Stimulated activated CD8-positive, alpha-beta memory T cell treated with anti-CD3 and anti-CD28 coated beads, Interleukin-12 subunit alpha, Interleukin-12 subunit beta, amount 100 ng/mL, for 4 hours (primary cell): ENCODE measurements at places on chromosomes 7 and 10.

- DNase-seq: no peak
These were observed 7.7 kb downstream of the PNLIP start for GRCh38 chr10:116553378-116553980.

- DNase-seq: no peak
These were observed 5.8 kb downstream of the TAS2R39 start for GRCh38 chr7:143188994-143189393.

DNA sequence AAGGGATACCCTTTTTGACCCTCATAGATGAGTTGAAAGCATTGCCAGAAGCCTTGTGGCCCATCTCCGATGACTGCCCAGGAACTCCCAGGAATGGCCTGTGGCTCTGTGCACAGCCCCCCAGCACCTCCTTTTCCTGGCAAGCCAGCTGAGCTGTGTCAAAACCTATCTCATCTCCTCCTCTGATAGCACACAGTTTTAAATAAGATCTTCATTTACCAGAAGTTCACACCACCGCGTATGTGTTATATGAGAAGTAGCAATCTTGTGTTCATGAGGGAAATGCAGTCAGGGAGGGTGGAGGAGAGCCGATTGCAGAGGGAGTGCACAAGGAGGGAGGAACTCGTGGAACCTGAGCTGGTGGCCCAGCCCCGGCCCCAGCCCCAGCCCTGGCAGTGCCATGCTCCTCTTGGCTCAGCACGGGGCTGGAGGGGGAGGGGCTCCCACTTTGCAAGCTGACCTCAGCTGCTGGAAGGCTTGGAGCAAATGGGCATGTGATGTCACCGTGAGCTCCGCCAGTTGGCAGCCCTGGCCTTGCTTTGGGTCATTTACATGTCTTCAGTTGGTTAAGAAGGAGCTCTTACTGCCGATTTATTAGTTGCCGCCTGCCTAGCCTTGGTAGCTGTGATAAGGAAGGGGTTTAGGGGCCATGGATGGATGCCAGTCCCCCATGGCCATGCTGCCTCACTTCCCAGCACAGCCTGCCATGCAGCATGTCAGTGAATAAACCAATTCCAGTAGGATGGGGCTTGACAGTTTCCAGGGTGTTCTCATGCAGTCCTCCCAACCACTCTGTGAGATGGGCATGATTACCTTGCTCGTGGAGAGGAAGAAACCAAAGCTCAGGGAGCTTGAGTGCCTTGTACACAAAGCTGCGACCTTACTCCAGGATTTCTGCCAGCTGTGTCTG is 20.0 kb downstream of the UNC5B start:
- DNase-seq: no peak

DNA sequence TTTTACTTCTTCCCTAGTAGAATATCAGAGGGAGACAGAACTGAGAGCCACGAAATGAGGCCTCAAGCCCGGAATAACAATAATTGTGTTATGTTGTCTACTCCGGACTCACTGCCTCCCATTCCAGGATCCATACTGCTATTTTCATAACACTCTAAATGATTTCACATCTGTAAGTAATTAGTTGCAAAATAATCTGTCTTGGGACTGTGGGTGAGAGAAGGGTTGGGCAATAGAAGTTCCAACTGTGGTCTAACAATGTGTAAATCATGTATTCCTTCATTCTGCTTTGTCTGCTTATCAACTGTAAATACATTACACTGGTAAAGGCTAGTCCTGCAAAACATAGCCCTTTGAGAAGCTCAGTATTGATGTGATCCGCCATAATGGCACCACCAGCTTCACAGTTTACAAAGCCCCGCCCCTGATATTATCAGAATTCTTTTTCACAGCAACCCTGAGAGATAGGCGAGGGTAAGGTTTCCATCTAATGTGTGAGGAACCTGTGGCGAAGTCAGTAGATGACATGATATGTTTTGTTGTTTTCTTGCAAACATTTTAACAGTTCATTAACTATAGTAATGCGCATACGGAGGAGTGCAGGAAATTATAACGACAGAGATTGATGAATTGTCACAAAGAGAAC is 265.7 kb upstream of the BMPER start:
- DNase-seq: no peak

DNA sequence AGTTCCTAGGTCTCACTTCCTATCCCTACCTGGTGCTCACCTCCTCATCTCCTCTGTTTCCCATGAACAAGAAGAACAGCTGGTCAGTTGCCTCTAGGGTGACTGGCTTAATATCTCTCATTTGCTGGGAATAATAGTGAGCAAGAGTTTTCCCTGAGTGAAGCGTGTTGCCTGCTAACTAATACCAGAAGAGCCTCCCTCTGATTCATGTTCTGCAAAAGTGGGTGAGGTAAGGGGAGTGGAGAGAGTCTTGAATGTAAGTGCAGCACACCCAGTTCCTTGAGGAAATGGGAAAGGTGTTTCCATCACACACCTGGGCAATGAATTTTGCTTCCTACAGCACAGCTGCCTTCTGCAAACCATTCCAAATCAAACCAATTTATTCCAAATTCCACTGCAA is 29.6 kb downstream of the FZD1 start:
- no peak for DNase-seq

DNA sequence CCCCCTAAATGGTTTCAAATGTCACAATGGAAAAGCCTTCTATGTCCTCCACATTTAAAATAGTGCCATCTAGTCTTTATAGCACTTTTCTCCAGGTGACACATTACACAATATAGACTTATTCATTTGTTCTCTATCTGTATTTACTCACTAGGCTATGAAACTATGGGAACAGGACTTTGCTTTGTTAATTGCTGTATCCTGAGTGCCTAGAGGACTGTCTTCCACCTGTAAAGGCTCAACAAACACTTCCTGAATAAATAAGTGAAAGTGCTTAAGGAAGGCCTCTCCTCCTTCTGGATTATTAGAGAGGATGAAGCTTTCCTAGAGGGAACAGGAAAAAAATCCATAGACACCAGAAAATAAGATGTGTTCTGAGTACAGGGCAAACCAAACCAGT is 397.6 kb upstream of the LRRN3 start:
- no peak for DNase-seq

- no peak for DNase-seq
These were observed 645 bp upstream of the COPG2 start for GRCh38 chr7:130669085-130669700.

GRCh38 chr7:106978425-106979420 is 65.8 kb upstream of the PRKAR2B start:
- no peak for DNase-seq

- no peak for DNase-seq
These were observed 24.2 kb upstream of the PRR15 start for GRCh38 chr7:29539471-29539870.

- no peak for DNase-seq
These were observed 670 bp upstream of the AGK start for GRCh38 chr7:141550386-141551093.

- no peak for DNase-seq
These were observed 197.7 kb downstream of the SNX10 start for GRCh38 chr7:26489391-26489790.

DNA sequence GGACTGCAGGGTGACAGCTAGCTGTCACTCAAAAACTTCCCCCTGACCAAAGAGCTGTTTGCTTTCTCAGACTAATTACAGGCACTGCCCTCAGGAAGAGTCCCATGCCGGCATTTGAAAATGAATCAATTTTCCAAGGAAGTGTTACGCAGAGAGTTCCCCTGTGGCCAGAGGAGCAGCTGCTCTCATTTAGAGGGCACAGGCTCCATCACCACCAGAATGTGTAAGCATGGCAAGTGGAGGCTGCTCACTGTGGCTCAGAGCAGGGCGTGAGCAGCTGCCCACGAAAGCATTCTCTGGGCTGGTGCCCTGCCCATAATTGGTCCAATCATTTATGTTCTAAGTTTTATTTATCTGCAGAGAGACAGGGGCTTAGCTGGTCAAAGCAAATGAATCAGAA is 202.2 kb downstream of the RAMP3 start:
- no peak for DNase-seq

DNA sequence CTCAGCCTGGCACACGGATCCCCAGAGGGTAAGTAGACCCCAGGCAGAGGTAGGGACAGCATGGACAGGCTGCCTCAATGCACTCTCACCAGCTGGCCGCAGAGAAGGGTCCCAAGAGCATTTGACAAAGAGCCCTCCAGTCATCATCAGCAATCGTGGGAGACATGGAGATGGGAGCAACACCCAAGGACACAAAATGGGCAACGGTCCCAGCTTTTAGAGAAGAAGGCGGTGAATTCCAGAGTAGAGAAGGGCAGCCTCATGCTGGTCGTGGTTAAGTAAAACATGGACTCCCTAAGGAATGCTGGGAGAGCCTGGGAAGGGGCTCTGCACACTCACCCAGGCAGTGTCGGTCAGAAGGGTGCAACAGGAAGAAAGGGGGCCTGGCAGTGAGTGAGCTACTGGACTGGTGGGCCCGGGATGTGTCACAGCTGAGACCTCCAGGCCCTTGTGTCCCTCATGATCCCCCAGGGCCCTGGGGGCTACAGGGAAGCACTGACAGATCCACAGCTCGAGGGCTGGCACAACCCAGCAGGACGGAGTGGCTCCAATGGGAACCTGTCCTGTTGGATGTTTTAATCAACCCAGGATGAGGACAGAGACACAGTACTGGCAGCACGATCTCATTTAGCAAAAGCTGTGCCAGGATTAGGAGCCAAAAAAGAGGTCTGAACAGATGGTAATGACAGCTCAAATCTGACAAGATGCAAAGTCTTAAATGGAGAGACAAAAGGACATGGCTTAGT is 147.1 kb downstream of the NEURL1 start:
- no peak for DNase-seq

- DNase-seq: no peak
These were observed 40.1 kb downstream of the CSTF2T start for GRCh38 chr10:51659344-51659743.

DNA sequence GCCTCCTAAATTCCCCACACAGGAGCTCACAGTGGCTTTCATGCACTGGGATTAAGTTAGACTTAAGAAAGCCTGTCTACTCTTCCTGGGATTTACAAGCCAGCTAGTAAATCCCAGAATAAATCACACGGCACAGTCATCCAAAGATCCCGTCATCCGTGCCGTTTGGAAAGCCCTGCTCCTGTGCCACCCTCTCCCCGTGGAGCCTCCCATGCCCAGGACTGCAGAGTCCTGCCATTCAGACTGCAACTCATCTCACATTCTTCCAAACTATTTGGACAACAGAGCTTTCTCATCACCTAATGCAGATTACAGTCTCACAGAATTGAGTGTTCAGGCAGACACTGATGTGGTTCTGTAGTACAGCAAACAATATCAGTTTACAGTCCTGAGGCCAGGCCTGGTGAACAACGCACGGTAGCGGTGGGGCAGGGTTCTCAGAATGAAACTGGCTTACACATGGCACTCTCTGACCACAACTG is 166.5 kb downstream of the EGFR start:
- no peak for DNase-seq

- no peak for DNase-seq
These were observed 41.7 kb upstream of the EZH2 start for GRCh38 chr7:148925836-148926235.

DNA sequence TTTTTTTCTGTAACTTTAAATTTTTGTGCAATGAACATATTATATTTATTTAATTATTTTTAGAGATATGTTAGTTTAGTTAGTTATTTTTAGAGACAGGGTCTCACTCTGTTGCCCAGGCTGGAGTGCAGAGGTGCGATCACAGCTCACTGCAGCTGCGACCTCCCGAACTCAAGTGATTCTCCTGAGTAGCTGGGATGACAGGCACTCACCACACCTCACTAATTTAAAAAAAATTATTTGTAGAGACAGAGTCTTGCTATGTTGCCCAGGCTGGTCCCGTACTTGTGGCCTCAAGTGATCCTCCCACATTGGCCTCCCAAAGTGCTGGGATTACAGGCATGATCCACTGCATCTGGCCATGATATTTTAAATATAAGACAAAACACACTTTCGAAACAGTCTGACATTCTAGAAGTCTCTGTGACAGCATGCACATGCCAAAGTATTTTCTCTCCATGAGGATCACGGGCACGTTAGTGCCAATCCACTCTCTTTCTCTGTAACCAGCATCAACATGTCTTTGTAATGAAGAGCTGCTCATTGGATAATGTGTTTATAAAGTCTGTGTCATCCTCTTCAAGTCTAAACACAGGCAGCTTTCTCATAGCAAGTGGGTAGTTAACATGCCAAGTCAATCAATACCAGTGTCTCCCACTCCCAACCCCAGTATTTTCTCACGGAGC is 137.4 kb downstream of the GLI3 start:
- no peak for DNase-seq

DNA sequence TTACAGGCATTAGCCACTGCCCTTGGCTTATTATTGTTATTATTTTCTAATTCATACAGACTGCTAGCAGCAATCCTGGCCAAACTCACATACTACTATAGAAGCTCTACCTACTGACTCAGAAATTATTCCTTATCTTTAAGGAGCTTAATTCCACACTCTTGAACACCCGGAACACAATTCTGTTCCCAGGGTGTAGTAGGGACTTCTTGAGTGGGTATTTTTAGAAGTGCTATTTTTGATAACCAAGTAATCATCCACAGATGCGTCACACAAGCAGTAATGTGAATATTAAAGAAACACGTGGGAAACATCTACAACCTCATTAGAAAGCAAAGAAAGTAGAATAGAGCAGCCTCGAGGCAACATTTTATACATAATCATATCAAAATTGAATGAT is 149.2 kb downstream of the PTEN start:
- DNase-seq: no peak

GRCh38 chr7:46489106-46489505 is 568.0 kb upstream of the IGFBP3 start:
- no peak for DNase-seq

DNA sequence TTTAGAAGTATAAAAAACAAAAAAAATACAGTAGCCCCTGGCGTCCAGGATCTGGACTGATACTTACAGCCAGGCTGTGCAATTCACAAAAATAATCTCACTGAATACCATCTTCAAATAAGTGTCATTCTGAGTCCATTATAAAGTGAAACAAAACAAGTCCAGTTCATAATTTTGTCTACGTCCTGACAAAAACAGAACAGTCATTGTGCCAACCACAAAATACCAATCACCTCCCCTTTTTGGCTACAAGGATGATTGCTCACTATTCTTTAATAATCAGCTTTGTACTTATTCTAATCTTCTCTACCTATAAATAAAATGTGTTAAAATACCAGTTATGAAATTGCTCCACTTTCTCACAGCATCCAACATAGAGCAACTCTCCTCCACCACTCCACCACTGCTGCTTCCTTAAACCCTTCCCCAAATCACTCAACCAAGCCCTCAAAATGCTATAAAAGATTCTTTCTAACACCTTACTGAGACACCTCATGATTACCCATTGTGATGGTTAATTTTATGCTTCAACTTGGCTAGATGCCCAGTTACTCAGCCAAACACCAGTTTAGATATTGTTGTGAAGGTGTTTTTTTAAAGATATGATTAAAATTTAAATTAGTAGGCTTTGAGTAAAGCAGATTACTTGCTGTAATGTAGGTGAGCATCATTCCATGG is 479.8 kb upstream of the SEMA3A start:
- DNase-seq: no peak

GRCh38 chr7:107461938-107462533 is 7.8 kb upstream of the GPR22 start:
- DNase-seq: no peak

- DNase-seq: no peak
These were observed 1.5 kb upstream of the GATA3 start for GRCh38 chr10:8052956-8053445.

- no peak for DNase-seq
These were observed 324.3 kb upstream of the GALNT17 start for GRCh38 chr7:70807650-70808049.

- no peak for DNase-seq
These were observed 504.0 kb downstream of the SORCS1 start for GRCh38 chr10:106660550-106660949.
